ENCODE measurements at places on chromosomes 11 and 22.
A peak's percentile ranks its signal among the peaks of the same experiment; 100 is the strongest.

DNA sequence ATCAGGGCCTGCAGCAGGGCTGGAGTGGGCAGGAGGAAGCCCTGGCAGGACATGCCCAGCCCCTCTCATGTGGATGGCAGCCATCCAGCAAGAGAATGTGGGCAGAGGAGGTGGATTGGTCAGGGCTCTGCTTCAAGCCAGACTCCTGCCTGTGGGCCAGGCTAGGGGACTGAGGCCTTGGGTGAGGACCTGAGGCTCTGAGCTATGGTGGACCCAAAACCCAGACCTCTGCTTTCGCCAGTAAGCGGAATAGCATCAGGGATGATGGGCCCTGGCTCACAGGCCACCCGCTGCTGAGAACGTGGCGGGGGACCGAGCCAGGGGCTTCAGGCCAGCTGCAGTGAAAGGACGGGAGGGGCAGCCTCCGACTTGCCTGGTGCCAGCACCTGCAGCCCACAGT lies 57.4 kb downstream of the LINC01488 start:
- no peak for DNase-seq

DNA sequence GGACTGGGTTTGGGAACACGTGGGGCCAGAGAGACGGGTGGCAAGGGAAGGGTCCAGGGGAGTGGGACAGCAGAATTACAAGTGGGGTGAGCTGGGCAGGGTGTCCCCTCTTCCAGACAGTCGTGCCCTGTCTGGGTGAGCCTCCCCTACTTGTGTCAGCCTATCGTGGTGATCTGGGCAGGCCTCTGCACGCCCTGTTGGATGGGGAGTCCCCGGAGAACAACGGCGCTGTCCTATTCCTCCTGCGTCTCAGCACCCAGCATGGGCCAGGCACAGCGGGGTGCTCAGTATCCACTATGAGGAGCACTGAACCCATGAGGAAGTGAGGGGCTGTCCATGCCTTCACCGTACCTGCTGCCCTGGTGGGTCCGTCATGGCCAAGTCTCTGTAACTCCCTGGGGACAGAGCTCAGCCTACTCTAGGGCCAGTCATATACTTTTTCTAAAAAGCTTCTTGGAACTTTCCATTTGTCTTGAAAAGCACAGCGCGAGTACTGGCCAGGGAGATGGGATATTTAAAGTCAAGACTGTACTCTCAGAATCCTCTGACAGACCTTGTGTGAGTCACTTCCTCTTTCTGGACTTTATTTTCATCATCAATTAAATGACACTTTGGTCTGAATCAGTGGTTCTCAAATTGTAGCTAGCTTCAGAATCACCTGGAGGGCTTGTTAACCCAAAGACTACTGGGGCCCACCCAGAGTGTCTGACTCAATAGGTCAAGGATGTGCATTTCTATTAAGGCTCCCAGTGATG lies 81.7 kb upstream of the NECTIN1 start:
- no peak for DNase-seq

DNA sequence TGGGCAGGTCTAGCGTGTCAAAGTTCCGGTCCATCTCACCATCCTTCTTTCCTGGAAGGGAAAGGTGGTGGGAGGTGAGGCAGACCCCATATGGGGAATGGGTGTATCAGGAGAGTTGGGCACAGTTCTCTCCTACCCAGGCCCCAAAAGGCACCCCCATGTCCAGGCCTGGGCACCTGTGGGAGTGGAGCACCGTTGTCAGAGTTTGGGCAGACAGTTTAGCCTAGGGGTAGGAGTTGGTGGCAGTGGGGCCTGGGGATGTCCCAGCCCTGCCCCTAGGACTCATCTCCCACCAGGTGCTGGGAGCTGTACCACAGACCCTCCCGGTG lies 34.1 kb upstream of the TXNRD2 start:
- no peak for DNase-seq

DNA sequence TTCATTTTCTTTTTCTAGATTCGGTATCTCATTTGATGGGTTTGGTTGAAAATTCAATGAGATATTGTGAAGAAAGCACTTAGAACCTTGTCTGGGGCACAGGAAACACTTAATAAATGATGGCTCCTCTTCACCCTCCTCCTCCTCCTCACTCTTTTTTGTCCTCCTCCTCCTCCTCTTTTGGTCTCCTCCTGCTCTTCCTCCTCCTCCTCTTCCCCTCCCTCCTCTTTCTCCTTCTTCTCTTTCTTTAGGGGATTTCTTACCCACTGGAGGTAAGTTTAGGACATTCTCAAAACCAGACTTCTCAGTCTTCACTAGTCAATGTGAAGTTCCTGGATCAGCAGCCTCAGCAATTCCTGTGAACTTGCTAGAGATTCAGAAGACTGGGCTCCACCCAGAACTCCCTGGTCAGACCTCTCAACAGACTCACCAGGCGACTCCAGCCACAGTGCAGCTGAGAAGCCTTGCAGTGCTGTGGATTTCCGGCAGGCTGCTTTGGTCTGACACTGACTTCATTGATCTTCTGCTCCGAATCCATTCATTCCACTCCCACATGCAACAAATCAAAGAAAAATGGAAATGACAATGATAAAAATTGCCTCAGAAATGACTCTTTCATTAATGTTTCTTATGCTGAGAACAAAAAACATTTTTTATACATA lies 368.6 kb upstream of the B3GAT1 start:
- no peak for DNase-seq

GRCh38 chr11:12581416-12581815 lies 92.8 kb upstream of the TEAD1 start:
- DNase-seq = no peak

DNA sequence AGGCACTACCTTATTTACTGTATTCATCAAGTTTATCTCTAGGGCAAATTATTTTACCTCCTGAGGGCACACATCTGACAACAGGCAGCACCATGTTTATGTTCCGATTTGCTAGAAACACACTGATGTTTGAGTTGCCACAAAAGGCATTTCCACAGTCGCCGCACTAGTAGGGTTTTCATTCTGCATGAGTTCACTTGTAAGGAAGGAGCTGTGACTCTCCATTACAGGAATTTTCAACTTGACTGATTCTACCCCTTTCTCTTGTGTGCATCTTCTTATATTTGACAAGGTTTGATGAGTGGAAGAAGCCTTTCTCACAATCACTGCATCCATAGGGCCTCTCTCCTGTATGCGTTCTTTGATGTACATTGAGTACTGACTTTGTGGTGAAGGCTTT lies 455.9 kb upstream of the CNTN5 start:
- DNase-seq = no peak

- DNase-seq = no peak
Observed at GRCh38 chr11:5258543-5259262, 4.1 kb upstream of the HBG2 start.

DNA sequence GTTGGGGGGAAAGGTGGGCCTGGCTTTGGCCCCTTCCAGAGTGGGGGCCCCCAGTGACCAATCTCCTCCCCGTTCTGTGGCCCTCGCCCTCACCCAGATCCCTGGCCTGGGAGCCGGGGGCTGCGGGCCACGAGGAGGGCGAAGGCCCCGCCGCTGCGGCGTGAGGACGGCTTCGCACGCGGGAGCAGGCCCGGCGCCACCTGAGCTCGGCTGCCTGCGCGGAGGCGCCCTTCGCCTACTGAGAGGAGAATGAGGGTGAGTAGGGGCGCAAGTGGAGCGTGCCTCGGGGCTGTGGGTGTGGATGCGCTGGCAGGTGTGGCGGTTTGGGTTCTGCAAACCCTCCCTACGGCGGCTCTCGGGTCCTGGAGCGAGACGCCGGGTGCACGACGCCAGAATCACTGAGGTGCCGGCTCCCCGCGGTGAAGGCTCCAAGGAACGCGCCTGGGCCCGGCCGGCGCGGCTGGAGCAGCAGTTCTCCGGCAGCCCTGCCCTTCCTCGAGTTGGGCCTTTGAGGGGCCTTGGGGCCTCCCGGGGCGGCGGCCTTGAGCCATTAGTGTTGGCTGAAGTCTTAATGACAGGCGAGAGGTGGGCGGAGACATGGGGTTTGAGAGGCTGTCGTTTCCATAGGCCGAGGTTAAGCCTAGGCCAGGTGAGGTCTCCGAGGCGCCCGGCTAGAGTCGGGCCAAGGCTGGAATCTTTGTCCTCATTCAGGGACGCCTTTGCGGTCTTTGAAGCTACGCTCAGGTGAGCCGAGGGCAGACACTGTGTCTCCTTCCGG lies 65.3 kb downstream of the CTTN start:
- DNase-seq = no peak

DNA sequence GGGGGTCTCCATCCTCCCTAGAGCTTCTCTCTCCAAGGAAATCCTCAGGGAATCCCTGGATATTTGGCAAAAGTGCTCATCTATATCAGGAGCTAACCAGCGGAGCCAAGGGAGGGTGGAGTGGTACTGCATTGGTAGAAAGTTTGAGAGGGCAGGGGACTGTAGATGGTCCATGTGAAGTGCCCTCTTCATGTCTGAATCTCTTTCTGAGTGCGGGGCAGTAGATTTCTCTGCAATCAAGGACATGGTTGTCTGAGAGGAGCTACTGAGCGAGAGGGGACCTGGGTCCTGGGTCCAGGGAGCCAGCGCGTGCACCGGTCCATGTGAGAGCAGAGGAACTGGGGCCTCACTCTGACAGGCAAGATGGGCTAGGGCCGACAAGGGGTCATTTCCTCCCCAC lies 701 bp downstream of the DIXDC1 start:
- no peak for DNase-seq

GRCh38 chr11:102197670-102198139 lies 87.5 kb downstream of the YAP1 start:
- no peak for DNase-seq

GRCh38 chr22:31295831-31296657 lies 3.8 kb upstream of the PIK3IP1 start:
- no peak for DNase-seq

- peak; percentile 75 for DNase-seq
Observed at GRCh38 chr22:22748297-22748743, 103.9 kb downstream of the GGTLC2 start.

DNA sequence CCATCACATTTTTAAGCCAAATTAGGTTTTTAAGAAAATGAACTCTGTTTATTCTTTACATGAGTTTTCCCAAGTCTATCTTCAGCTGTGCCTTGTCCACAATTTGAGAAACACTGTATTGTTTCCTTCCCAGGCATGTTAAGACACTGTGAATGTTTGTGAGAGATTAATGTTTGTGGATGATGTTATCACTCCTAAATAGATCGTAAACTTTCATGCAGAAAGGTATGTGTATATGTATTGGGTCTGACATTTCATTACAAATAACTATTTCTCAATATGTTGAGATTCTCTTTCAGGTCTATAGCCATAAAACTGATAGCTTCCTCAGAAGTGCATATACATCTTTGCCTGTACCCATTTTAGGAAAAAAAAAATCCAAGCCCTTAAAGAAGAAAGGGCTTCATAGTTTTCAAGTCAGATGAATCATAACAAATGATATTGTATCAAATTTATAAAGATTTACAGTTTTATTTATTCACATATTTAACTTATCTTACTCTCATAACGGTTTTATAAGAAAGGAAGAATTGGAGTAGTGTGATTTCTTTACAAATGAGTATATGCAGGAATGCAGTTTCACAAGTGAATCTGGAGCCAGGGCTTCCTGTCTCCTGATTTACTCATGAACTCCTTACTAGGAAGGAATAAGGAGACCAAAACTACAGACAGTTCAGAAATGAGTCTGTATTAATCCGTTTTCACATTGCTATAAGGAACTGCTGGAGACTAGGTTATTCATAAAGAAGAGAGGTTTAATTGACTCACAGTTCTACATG lies 11.2 kb downstream of the OR8D1 start:
- DNase-seq = no peak

DNA sequence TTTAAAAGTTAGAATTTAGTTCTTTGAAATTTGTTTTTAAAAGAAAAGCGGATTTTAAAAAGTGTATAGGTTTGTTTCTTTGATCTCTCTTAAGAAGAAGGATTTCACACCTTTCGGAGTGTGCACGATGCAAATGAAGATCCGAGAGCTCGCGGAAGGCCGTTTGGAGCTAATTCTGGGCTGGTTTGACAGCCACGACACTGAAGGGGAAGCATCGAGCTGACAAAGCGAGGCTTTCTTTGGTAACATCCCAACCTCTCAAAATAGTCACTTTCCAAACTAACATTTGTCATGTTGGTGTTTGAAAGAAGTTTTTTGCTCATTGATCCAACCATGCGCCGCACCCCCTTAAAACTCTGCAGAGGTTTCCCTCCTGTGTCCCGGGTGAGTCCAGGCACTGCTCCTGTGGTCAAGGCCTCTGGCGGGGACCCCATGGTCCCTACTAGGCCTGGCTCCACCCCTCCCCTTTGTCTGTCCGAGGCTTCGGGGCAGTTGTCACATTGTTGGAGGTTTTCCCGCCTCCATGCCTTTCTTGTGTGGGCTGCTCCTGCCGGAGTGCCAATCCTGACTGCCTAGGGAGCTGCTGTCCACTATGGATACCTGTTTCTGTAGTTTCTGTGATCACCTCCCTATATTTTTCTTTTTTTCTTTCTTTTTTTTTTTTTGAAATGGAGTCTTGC lies 39.7 kb downstream of the MPPED1 start:
- DNase-seq = no peak

DNA sequence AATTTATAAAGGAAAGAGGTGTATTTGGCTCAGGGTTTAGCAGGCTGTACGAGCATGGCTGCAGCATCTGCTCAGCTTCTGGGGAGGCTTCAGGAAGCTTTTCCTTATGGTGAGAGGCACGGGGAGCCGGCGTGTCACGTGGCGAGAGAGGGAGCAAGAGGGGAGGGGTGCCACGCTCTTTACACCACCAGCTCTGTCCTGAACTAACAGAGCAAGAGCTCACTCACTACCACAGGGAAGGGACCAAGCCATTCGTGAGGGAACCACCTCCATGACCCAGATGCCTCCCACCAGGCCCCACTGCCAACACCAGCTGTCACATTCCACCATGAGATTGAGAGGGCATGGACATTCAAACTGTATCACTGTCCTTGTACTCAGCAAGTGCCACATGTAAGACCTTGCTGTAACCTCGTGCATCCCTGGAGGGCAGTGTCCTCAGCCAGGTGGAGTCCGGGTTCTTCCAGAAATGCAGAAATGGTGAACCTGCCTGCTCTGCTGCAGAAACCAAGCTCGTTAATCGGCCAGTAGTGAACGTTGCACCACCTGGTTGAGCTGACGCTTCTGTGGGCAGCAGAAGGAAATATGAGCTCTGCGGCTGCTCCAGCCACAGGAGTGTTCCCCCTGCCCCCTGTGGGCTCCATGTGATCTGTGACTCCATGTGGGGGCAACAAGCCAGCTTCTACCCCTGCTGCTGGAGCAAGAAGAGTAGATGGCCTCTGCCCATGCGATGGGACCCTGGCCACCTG lies 368.6 kb downstream of the TBC1D22A start:
- DNase-seq = no peak

- no peak for DNase-seq
Observed at GRCh38 chr11:66082946-66083698, 13.1 kb downstream of the PACS1 start.

DNA sequence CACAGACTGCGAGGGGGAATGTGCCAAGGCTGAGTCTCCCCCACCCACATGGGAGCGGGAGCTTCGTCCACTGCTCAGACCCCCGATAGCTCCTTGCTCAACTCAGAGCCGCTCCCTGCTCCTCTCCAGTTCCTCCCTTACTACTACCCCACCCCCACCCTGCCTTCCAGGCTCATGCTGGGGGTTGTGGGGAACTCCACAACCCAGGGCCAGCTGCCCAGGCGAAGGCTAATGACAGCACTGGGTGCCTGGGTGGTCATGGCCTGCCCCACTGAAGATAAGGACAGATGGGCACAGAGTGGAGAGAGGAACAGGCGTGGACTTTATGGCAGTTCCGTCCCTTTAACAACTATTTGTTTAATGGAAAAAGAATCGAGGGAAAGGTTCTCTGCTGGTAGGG lies 73.7 kb downstream of the PDE2A start:
- DNase-seq = no peak

- no peak for DNase-seq
Observed at GRCh38 chr11:68274306-68274705, 2.5 kb upstream of the C11orf24 start.

GRCh38 chr22:39722032-39722325 lies 151.4 kb downstream of the CACNA1I start:
- DNase-seq = no peak
